ENCODE measurements at places on chromosomes 12 and 14. TPM values are rescaled to one million over a fixed set of nuclear protein-coding genes. Genes with fewer than 3 reads are reported as not detected.

The KRT1 gene
- total RNA-seq, result not detected

The CACNA1C gene
- total RNA-seq, result 10.7 TPM

The EXOC3L4 gene
- total RNA-seq, result not detected

The TAS2R20 gene
- total RNA-seq, result 0.34 TPM

The TMTC1 gene
- total RNA-seq, result not detected

The SMARCD1 gene
- 45.2 TPM for total RNA-seq

The SLCO1C1 gene
- total RNA-seq, result not detected

The NEUROD4 gene
- not detected for total RNA-seq

The ZBTB42 gene
- 1.7 TPM for total RNA-seq

- peak overlapping the region; percentile 99 for H3K27ac ChIP-seq
- peaks cover 4% of the 10 kb centered on the region for H3K36me3 ChIP-seq
- H3K4me3 ChIP-seq, result peak overlapping the region; percentile 83
- peaks cover 46% of the 10 kb centered on the region for H3K4me1 ChIP-seq
- peak; percentile 99 for DNase-seq
These were observed 77.8 kb downstream of the VCPKMT start for GRCh38 chr14:50038398-50039119.

DNA sequence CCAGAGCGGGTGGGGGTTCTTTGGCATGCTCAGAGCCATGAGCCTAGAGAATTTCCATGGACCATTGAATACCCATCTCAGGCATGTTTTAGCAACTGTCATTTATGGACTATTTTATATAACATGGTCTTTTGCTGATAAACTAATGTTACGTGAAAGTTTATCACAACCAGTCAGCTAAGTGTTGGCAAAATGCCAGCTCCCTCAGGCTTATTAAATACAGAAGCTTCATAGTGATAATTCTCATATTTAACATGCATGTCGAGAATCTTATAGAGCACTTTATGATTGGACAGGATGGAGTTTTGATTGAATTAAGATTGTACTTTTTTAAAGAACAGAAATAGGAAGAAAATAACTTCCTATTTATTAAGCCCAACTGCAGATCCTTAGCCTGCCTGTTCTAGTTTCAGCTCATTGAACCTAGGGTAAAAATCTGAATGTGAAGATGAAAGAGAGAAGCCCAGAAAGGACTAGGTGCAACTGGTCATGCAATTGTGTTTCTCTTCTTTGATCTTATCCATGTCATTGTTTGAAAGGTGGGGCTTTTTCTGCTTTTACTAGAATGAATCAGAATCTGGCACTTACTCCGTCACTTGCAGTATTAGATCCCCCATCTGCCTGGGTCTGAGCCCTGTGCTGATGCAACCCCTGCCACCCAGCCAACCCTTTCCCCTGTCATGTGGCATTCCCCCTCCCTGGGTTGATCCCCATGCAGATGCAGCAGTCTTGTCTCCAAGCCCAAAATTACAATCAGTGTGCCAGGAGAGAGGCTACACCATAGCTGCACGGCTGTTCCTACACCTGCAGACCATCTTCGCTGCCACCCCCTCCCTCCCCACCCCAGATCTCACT is 134.6 kb upstream of the EVL start:
- H3K36me3 ChIP-seq, result peaks cover 10% of the 10 kb centered on the region
- no peak overlapping the region for H3K27ac ChIP-seq
- DNase-seq, result no peak
- H3K27me3 ChIP-seq, result peaks cover 3% of the 10 kb centered on the region

DNA sequence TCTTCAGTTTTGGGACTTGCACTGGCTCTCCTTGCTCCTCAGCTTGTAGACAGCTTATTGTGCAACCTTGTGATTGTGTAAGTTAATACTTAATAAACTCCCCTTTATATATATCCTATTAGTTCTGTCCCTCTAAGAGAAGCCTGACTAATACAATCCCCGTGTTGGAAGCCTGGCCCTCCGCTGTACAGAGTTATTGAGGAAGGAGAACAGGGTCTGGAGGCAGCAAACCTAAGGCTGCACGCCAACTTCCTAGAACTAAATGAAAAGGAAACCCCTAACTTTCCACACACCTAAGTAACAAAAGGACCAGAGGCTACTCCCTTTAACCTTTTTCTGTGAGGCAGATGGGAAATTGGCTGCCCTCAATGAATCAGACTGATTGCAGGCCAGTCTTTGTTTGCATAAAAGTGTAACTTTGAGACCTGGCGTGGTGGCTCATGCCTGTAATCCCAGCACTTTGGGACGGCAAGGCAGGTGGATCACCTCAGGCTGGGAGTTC is 42.6 kb upstream of the LIMA1 start:
- peaks cover 8% of the 10 kb centered on the region for H3K36me3 ChIP-seq
- H3K27ac ChIP-seq, result no peak overlapping the region
- H3K4me3 ChIP-seq, result no peak overlapping the region
- DNase-seq, result no peak

DNA sequence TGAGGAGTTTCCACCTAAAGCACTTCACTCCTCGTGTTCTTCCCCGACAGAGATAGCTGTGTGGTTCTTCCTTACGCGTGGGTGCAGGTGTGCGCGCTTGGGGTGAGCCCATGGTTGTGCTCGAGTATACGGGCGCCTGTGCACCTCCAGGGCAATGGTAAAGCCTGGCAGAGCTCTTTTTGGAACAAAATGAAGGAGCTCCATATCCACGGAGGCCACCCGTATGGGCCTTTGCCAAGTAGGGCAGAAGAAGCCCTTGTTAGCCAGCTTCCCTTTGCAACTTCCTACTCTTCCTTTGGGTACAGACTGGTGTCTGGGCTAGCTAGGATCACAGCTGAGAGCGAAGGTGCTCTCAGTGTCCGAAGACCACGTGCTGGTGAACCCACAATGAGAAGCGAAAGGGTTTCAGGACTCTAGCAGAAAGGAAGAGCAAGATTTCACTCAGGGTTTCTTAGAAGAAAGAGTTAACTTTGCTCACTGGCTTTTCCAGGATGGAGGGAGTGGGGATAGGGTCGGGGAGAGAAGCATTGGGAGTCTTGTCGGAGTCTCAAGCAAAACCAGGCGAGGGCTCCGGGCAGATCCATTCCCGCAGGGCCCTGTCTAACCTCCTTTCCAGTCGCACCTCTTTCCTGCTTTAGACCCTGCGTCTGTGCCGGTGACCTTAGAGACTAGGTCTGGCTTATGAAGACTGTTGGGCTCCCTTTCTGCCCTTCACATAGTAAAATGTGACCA is 960 bp upstream of the LRFN5 start:
- H3K27me3 ChIP-seq, result peaks cover 23% of the 10 kb centered on the region
- H3K4me3 ChIP-seq, result no peak overlapping the region
- no peak overlapping the region for H3K27ac ChIP-seq
- no peak for DNase-seq
- H3K4me1 ChIP-seq, result no peaks in the 10 kb centered on the region

DNA sequence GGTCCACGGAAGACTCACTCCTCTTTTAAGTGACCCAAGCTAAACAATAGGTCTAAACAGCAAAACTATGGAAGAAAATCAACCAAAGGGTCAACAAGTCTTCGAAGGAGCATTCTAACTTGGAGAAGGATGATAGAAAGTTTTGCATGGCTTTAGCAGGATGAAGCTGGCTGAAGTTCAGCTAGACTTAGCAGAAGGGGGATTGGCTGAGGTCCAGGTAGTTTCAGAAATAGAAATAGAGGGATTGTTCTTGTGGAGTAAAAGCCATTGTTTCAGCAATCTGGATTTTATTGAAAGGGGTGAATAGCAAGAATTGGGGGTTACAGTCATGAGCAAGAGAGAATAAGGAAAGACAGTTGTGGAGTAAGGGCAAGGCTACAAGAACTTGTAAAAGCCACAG is 84.7 kb upstream of the TSPAN8 start:
- H3K4me1 ChIP-seq, result no peaks in the 10 kb centered on the region
- no peak for DNase-seq
- no peak overlapping the region for H3K4me3 ChIP-seq
- H3K27ac ChIP-seq, result no peak overlapping the region
- H3K36me3 ChIP-seq, result no peaks in the 10 kb centered on the region

DNA sequence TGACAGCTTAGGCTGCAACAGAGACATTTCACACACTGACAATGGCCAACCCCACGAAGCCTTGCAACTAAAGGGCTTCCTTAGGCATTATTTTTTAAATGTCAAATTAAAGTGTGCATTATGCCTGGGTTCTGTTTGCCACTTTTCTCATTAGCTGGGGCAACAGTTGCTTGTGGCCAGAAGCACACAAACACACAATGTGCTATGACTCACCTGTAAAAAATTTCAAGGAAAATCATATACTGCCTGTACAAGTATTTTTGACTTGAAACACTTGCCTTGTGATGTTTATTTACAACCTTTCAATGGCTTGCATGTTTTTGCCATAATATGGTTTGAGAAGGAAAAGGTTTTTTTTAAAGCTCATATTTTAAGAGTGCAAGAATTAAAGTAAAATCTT is 1.9 kb downstream of the NTN4 start:
- H3K27me3 ChIP-seq, result peaks cover 8% of the 10 kb centered on the region
- peaks cover 58% of the 10 kb centered on the region for H3K4me1 ChIP-seq
- peak; percentile 64 for DNase-seq
- peak overlapping the region; percentile 67 for H3K27ac ChIP-seq
- peaks cover 31% of the 10 kb centered on the region for H3K36me3 ChIP-seq

DNA sequence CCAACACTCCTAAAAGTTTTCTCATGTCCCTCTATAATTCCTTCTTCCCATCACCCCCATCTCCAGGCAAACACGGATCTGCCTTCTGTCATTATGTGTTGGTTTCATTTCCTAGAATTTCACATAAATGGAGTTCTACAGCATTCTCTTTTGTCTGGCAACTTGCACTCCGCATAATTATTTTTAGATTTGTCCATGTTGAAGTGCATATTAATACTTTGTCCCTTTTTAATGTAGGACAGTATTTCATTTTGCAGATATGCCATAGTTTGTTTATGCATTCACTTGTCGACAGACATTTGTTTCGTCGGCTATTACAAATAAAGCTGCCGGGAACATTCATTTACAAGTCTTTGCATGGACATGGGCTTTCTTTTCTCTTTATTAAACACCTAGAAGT is 150.0 kb downstream of the CRADD start:
- H3K4me1 ChIP-seq, result peaks cover 8% of the 10 kb centered on the region
- no peak overlapping the region for H3K4me3 ChIP-seq
- no peaks in the 10 kb centered on the region for H3K27me3 ChIP-seq

DNA sequence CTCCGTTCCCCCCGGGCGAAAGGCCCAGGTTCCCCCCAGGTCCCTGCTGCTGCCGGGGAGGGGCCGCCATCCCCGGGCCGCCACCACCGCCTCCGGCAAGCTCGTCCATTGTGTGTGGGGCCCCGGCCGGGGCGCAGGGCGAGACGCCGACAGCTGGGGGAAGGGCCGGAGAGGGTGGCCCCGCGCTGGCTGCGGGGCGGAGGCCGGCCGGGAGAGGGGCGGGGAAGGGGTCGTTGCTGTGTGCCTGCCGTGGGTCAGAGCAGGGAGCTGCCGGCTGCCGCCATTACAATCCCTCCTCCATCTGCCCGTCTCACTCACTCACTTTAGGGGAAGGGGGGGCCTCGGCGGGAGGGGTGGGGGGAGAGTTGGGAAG is at the start of gene STRN3:
STRN3 (minus strand) TSS at position 303 of the 373 bp plus-strand sequence; CDS start at position 109, 194 bp downstream.
- DNase-seq, result no peak
- H3K4me1 ChIP-seq, result peaks cover 49% of the 10 kb centered on the region
- peaks cover 15% of the 10 kb centered on the region for H3K36me3 ChIP-seq

GRCh38 chr14:81004575-81004974 is 49.2 kb downstream of the TSHR start:
- H3K4me1 ChIP-seq, result peaks cover 6% of the 10 kb centered on the region
- no peak for DNase-seq
- no peak overlapping the region for H3K27ac ChIP-seq
- no peaks in the 10 kb centered on the region for H3K36me3 ChIP-seq
- peaks cover 7% of the 10 kb centered on the region for H3K27me3 ChIP-seq
- no peak overlapping the region for H3K4me3 ChIP-seq

DNA sequence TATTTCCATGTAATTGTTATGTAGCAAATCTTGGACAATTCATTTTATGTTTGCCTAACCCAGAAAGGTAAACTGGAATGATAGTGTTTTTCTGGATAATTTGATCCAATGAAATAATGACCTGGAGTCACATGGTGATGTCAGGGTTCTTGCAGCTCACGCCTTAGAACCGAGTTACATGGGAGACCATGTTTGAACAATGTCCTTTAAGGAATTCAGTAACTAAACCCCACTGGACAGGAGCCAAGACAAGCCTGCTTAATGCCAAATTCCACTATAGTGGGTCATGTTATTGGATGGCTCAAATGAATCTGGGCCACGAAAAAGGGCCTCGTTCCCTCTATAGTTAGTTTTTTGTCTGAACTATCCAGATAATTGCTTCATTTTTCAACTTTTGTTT is 255.8 kb upstream of the HMGA2 start:
- H3K4me3 ChIP-seq, result no peak overlapping the region
- no peaks in the 10 kb centered on the region for H3K27me3 ChIP-seq
- H3K27ac ChIP-seq, result peak overlapping the region; percentile 45

GRCh38 chr12:114732426-114733030 is 48.6 kb upstream of the TBX3 start:
- peaks cover 19% of the 10 kb centered on the region for H3K4me1 ChIP-seq
- peaks cover 1% of the 10 kb centered on the region for H3K27me3 ChIP-seq
- H3K4me3 ChIP-seq, result no peak overlapping the region
- DNase-seq, result no peak

- no peaks in the 10 kb centered on the region for H3K36me3 ChIP-seq
- no peak overlapping the region for H3K4me3 ChIP-seq
- no peak overlapping the region for H3K27ac ChIP-seq
- H3K27me3 ChIP-seq, result no peaks in the 10 kb centered on the region
- H3K4me1 ChIP-seq, result no peaks in the 10 kb centered on the region
These were observed 381.1 kb downstream of the FLRT2 start for GRCh38 chr14:85911044-85911443.

GRCh38 chr14:69685218-69685616 is 73.8 kb downstream of the SUSD6 start:
- no peak for DNase-seq
- H3K4me1 ChIP-seq, result peaks cover 9% of the 10 kb centered on the region
- no peaks in the 10 kb centered on the region for H3K27me3 ChIP-seq

DNA sequence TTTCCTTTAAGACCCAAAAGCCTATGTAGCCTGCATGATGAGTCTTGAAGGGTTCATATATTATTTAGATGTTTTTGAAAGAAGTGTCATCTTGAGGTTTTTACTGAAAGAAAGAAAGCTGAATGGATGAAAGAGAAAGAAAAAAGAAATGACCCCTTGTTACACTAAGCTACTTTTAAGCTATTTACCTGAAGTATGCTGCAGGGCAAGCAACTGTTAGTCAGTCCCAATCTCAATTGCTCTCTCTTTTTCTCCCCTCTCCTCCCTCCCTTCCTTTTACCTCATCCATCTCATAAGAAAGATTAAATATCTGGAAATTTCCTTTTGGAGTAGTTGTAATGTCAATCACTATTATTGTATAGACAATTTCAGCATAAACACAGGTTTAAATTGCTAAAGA is 512.4 kb downstream of the TMTC2 start:
- H3K36me3 ChIP-seq, result no peaks in the 10 kb centered on the region
- H3K4me1 ChIP-seq, result no peaks in the 10 kb centered on the region
- no peak overlapping the region for H3K27ac ChIP-seq
- no peak overlapping the region for H3K4me3 ChIP-seq

GRCh38 chr14:46964378-46964777 is 312.8 kb upstream of the RPL10L start:
- no peak overlapping the region for H3K27ac ChIP-seq
- H3K36me3 ChIP-seq, result no peaks in the 10 kb centered on the region
- no peak overlapping the region for H3K4me3 ChIP-seq
- H3K4me1 ChIP-seq, result no peaks in the 10 kb centered on the region
- DNase-seq, result no peak
